ENCODE measurements at places on chromosomes 1 and 21. TPM values are rescaled to one million over a fixed set of nuclear protein-coding genes. Genes with fewer than 3 reads are reported as not detected.

Gene TMEM52
- total RNA-seq, result not detected

Gene ODF2L
- 39.4 TPM for total RNA-seq

Gene RGS16
- 20.9 TPM for total RNA-seq

Gene KIF17
- 2.5 TPM for total RNA-seq

Gene LCA5L
- total RNA-seq, result 1.8 TPM

Gene CDC7
- 3.9 TPM for total RNA-seq

Gene LDLRAD1
- not detected for total RNA-seq

Gene NBPF8
- total RNA-seq, result 13.2 TPM

DNA sequence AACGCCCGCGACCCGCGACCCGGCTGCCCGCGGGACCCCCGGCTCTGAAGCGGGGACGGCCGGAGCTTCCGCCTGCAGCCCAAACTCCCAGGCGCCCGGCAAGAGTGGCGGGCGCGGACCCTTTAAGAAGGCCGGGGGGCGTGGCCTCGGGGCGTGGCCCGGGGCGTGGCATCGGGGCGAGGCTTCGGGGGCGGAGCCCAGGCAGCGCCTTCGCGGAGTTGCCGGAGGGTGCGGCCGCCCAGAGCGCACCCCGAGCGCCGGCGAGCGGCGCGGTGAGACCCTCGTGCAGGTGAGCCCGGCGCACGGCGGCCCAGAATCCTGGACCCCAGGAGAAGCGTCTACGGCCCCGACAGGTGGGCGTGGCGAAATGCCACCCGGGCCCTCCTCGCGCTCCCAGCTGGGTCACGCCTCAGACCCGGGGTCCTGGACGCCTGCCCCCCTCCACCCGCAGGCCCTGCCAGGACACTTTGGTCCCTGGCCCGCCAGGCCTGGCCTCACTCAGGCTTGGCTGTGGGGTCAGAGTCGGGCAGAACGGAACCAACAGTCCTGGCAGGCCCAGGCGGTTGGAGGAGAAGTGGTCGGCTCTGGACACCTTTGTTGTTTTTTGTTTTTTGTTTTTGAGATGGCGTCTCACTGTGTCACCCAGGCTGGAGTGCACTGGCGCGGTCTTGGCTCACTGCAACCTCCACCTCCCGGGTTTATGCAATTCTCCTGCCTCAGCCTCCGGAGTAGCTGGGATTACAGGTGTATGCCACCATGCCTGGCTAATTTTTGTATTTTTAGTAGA lies 14.4 kb downstream of the RNF223 start:
- H3K27ac ChIP-seq, result no peak overlapping the region
- peak overlapping the region; percentile 52 for H3K4me3 ChIP-seq
- no peaks in the 10 kb centered on the region for H3K27me3 ChIP-seq
- DNase-seq, result peak; percentile 90
- no peaks in the 10 kb centered on the region for H3K36me3 ChIP-seq

DNA sequence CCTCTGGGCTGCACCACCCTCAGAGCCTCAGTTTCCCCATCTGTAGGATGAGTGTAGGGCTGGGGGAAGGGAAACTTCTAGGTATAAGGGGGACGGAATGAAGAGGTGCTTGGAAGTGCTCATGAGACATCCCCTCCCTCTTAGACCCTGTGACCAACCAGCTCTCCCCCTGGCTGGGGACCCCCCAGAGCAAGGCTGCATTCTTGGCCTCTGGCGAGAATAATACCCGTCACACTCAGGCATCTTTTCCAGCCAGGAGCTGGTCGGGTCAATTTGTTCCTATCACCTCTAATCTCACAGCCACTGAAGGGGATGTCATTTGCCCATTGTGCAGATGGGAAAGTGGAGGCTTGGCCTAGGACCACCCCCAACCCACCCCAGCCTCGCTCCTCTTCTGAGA lies 443.0 kb downstream of the PTPRU start:
- H3K27me3 ChIP-seq, result no peaks in the 10 kb centered on the region
- no peaks in the 10 kb centered on the region for H3K36me3 ChIP-seq
- no peak overlapping the region for H3K27ac ChIP-seq
- H3K4me3 ChIP-seq, result no peak overlapping the region
- no peaks in the 10 kb centered on the region for H3K4me1 ChIP-seq

DNA sequence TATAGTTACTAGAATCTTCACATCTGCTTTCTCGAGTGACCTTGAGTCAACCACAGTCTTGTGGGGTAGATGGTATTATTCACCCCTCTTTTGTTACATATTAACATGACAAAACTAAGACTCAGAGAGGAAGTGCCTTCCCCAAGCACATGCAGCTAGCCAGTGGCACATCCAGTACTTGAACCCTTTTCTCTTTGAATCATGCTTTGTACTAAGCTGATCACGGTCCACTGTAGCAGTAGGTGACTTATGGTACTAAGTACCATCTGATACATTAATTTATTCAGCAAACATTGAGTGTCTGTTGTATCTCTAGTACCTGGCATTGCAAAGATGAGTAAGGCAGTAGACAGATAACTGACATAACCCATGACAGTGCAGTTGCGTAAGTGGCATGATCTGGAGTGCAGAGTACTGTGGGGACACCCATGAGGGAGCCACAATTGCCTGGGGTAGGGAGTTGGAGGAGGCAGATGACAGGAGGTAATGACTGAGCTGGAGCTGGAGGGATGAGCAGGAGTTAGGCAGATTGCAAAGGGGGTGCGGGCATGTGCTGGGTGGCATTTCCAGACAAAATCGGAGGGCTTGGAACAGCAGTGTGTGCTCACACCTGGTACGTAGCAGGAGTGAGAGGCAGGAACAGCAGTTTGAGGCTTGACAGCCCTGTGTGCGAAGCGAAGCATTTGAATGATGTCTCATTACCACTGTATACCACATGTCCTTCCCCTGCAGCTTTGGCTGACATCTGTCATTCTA lies 29.8 kb downstream of the UCK2 start:
- no peak for DNase-seq
- H3K4me3 ChIP-seq, result no peak overlapping the region
- no peak overlapping the region for H3K27ac ChIP-seq
- peaks cover 6% of the 10 kb centered on the region for H3K4me1 ChIP-seq

- no peaks in the 10 kb centered on the region for H3K27me3 ChIP-seq
- DNase-seq, result no peak
- no peak overlapping the region for H3K27ac ChIP-seq
- no peaks in the 10 kb centered on the region for H3K36me3 ChIP-seq
- H3K4me3 ChIP-seq, result no peak overlapping the region
- no peaks in the 10 kb centered on the region for H3K4me1 ChIP-seq
Measured at GRCh38 chr1:208923456-208923855, 660.1 kb upstream of the CAMK1G start.

DNA sequence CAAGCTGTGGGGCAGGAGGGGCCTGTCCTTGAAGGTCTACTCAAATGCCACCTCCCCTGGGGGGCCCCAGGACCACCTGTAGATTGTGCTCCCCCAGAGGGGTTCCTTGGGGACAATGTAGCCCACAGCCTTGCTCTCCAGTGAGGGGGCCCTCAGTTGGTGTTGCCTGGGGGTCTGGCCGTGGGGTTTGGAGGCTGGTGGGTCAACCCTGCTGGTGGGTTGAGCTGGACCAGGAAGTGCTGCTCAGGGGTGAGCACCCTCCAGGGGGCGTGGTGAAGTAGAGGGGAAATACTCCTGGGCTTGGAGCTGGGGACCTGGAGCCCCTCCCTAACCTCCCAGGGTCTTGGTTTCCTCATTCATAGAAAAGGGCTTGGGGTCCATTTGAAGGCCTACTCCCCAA lies 143.6 kb upstream of the WNT4 start:
- H3K4me1 ChIP-seq, result no peaks in the 10 kb centered on the region
- no peak overlapping the region for H3K4me3 ChIP-seq
- no peak overlapping the region for H3K27ac ChIP-seq
- no peak for DNase-seq
- no peaks in the 10 kb centered on the region for H3K27me3 ChIP-seq
- no peaks in the 10 kb centered on the region for H3K36me3 ChIP-seq

GRCh38 chr1:107875689-107876088 lies 89.3 kb downstream of the VAV3 start:
- no peak overlapping the region for H3K4me3 ChIP-seq
- no peak for DNase-seq
- no peaks in the 10 kb centered on the region for H3K27me3 ChIP-seq
- H3K4me1 ChIP-seq, result no peaks in the 10 kb centered on the region
- H3K36me3 ChIP-seq, result no peaks in the 10 kb centered on the region
- H3K27ac ChIP-seq, result no peak overlapping the region

- no peaks in the 10 kb centered on the region for H3K27me3 ChIP-seq
- H3K4me3 ChIP-seq, result no peak overlapping the region
- H3K36me3 ChIP-seq, result no peaks in the 10 kb centered on the region
- no peaks in the 10 kb centered on the region for H3K4me1 ChIP-seq
- no peak overlapping the region for H3K27ac ChIP-seq
Measured at GRCh38 chr21:41483415-41483814, 24.5 kb downstream of the TMPRSS2 start.

DNA sequence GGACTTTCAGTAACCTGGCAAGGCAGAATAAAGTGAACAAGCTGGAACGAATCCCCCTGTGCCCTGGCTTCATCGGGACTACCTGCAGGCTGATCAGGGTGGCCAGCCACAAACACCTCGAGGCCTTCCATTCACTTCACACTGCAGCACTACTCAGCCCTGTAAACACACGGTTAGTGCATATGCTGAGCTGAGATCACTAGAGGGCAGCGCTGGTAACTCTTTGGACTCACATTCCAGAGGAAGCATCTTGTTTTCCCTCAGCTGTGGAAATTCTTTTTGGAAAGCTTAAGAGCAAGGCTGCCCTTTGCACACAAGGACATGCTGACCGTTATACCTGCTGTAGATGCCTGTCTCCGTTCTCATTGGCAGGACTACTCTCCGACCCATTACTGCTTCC lies 32.1 kb downstream of the PCSK9 start:
- H3K27ac ChIP-seq, result no peak overlapping the region
- H3K4me3 ChIP-seq, result no peak overlapping the region
- no peak for DNase-seq
- H3K36me3 ChIP-seq, result peaks cover 10% of the 10 kb centered on the region
- no peaks in the 10 kb centered on the region for H3K27me3 ChIP-seq
- H3K4me1 ChIP-seq, result no peaks in the 10 kb centered on the region

DNA sequence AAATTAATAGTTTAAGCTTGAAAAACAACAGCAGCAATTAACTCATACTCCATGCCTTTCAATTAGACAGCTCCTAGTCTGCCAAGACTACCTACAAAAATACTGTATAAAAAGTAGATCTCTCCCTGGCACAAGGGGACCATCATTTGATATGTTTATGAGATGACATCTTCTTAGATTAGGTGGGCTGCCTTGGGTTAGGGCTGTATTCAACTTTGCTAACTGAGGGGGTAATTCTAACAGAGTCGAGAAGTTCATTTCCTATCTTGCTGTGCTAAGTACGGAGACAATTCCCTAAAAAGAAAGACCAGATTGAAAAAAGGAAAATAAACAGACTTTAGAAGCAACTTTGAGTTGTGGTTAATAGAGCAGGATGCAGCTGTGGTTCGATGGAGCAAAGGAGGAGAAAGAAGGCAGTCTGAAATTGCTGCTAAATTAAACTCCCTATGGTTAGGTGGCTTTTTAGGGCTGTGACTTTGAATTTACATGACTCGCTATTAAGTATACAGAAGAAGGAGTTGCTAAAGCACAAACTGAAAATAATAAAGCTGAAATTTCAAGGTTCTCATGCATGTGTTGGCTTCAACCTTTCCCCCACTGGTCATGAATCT lies 75.4 kb downstream of the CDC7 start:
- H3K27ac ChIP-seq, result no peak overlapping the region
- H3K4me3 ChIP-seq, result no peak overlapping the region
- no peak for DNase-seq
- H3K27me3 ChIP-seq, result no peaks in the 10 kb centered on the region
- H3K36me3 ChIP-seq, result no peaks in the 10 kb centered on the region

GRCh38 chr1:168506204-168506819 lies 37.5 kb downstream of the XCL2 start:
- no peak for DNase-seq
- no peak overlapping the region for H3K27ac ChIP-seq
- H3K4me1 ChIP-seq, result no peaks in the 10 kb centered on the region
- no peak overlapping the region for H3K4me3 ChIP-seq
- H3K36me3 ChIP-seq, result no peaks in the 10 kb centered on the region

All from aorta (tissue), 5 donors.